Uterus (tissue), 4 donors: ENCODE measurements at places on chromosomes 7 and 10. TPM values are rescaled to one million over a fixed set of nuclear protein-coding genes. Genes with fewer than 3 reads are reported as not detected.

GRCh38 chr7:121391686-121392085 is 4.4 kb downstream of the FAM3C start:
- DNase-seq, result no peak

GRCh38 chr7:124276005-124276622 is 243.2 kb upstream of the TMEM229A start:
- DNase-seq, result no peak

DNA sequence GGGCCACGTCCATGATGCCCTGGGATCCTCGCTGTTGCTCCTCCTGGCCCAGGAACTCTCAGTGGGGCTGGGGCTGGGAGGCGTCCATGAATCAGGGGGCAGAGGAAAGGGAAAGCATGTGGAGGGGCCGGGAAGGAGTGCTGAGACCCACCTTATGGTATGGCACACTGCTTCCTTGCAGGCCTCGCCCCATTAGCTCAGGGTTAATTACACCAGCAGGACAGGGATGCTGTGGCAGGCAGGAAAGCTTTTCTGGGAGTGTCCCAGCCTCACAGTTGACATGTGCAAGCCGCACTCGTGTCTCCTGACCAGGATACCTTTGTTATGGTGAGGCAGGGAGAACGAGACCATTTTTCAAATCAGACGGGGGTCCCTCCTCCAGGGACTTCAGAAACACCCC is 109.7 kb upstream of the PCBD1 start:
- no peak for DNase-seq

Gene ZPBP
- not detected for total RNA-seq

Gene MMRN2
- total RNA-seq, result 94.8 TPM

Gene DNAAF5
- total RNA-seq, result 34.3 TPM

- no peak for DNase-seq
Observed at GRCh38 chr7:84568781-84569180, 374.2 kb upstream of the SEMA3A start.

Gene TMEM130
- not detected for total RNA-seq

GRCh38 chr7:140367528-140367927 is 30.8 kb downstream of the SLC37A3 start:
- DNase-seq, result no peak

DNA sequence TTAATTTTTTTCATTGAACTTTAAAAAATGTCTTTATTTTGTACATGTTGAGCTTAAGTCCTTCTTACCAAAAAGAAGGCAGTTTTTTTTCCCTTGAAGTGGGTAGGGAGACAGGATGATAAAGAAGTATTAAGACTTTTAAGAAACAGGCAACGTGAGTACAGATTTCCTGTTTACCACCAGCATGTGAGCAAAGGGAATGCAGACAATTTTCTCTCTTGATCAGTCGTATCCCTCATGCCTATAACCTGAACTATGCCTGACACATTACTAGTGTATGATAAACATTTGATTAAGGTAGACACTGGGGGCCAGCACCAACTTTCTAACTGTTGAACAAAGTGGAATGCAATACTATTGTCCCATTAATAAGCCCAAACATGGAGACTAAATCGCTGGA is 8.8 kb upstream of the OR2A2 start:
- no peak for DNase-seq

- DNase-seq, result no peak
Observed at GRCh38 chr7:33039257-33039902, 23.2 kb downstream of the NT5C3A start.

GRCh38 chr7:30422922-30423321 is 55.7 kb downstream of the NOD1 start:
- DNase-seq, result no peak

DNA sequence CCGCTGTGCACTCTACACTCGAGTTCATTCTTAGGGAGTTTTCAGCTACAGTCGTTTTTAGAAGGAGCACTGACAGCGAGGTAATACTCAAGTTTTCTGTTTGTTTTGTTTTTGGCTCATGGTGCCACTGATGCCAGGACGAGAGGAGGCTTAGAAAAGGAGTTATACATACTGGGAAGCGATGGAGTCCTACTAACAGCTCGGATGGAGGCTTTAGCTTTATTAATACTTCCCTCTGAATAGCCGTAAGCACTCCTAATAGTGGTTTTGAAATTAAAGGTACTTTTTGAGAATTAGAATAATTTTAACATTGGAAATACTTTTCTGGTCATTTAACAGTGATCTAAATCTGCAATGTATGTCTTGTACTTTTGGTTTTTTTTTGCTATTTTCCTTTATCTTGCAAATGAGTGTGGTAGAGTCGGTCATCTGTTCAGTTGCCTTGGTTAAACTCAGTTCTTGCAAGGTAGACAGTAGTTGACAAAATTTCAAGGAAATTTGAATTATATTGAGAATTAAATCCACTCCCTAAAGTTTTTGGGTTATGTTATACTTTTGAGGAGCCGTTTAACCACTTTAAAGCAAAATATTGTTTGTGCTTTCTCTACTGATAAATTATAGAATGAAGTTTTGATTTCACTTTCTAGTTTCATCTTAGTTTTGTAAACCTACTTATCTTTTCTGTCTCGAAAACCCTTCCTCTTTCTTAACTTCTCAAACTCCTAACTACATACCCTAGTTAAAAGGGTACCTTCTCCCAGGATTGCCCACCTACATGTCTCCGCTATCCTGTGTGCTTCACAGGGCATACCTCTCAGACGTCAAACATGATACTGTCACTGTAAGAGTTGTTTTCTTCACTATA is 1.5 kb downstream of the HBP1 start:
- DNase-seq, result no peak

DNA sequence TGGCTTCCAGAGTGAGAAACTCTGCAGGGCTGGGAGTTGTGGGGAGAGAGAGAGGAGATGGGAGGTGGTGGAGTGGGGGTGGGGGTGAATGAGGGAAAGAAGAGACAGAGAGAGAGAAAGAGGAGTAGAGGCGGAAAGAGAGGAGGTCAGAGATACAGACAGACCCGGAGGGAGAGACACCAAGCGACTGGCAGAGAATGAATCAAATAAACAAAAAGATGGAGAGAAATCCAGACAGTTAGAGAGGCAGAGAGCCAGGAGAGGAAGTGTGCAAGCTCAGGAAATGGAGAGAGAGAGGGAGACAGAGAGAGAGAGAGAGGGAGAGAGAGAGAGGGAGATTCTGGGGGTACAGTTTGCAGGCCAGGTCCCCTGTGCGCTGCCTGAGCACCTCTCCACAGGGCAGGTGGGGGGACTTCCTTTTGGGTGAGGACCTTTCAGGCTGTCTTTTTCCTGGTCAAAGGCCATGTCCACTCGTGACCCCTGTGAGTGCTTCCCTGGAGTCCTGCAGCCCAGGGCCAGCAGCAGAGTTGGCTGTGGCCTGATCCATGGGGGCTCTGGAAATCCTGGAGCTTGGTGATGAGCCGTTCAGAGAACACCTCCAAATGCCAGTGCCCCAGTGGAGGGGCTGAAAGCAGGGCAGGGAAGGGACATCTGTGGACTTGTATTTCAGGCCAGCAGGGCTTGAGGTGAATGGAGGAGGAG is 25.0 kb upstream of the PCBD1 start:
- no peak for DNase-seq

GRCh38 chr7:135938086-135938485 is 39.1 kb downstream of the MTPN start:
- DNase-seq, result no peak

- DNase-seq, result no peak
Observed at GRCh38 chr10:24528946-24529345, 194.7 kb downstream of the ARHGAP21 start.

Gene OR2A1
- not detected for total RNA-seq

GRCh38 chr7:55593515-55594318 is 21.4 kb upstream of the VOPP1 start:
- DNase-seq, result peak; percentile 43

GRCh38 chr10:12941966-12942365 is 59.5 kb downstream of the CCDC3 start:
- no peak for DNase-seq

Gene DNAJB6
- total RNA-seq, result 111 TPM

- DNase-seq, result no peak
Observed at GRCh38 chr10:53528974-53529373, 756.4 kb upstream of the MBL2 start.

DNA sequence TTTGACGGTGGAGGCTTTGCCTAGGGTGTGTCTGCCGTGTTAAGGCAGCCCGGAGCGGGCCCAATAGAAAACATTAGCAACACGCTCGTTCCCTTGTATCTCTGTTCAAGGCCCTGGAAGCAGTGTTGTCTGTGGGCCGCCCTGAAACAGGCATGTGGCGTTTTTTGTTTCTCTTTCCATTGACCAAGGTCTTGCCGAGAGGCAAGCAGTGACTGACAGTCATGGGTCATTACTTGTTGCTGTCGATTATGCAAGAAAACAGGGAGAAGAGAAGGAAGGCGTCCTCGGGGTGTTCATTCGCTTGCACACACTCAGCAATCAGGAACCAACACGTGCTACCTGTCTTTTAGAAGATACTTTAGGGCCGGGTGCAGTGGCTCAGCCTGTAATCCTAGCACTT is 92.5 kb downstream of the EZH2 start:
- DNase-seq, result no peak

Gene CARD11
- total RNA-seq, result not detected

Gene ECHDC3
- 15.3 TPM for total RNA-seq

Gene ABLIM1
- 81.0 TPM for total RNA-seq

DNA sequence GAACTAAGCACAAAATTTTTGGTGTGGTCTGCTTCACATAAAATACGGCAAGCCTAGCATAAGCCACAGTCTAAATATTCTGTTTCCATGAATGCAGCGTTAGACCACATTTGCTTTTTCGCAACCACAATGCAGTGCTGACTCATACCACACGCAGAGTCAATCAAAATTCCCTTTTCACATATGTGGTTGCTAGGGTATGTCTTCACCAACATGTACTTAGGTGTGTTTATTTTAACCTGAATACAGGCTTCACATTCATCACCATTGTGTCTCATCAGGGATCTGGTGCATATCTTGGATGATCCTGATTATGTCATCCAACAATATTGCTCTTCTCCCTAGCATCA is 90.8 kb downstream of the CHN2 start:
- no peak for DNase-seq

- DNase-seq, result no peak
Observed at GRCh38 chr7:106767078-106767477, 98.0 kb upstream of the PIK3CG start.

- DNase-seq, result no peak
Observed at GRCh38 chr7:53398566-53398965, 363.1 kb downstream of the POM121L12 start.

DNA sequence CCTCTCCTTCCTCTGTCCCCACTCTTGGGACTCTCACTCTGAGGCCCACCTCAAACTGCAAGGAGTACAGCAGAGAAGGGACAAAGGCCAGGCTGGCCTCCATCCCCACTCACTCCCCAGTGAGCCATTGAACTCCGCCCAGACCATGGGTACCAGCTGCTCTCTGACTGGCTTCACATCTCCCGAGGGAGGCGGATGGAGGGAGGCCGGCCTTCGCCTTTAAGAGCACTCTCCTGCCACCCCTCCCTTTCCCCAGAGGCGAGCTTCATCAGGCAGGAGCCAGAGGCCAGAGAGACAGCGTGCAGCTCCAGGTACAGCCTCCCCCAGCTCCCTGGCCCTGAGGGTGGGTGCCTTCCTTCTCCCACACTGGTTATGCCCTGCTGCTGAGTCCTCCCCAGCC is 1.8 kb upstream of the LDB3 start:
- no peak for DNase-seq
